ENCODE measurements at places on chromosomes 1 and 21.

DNA sequence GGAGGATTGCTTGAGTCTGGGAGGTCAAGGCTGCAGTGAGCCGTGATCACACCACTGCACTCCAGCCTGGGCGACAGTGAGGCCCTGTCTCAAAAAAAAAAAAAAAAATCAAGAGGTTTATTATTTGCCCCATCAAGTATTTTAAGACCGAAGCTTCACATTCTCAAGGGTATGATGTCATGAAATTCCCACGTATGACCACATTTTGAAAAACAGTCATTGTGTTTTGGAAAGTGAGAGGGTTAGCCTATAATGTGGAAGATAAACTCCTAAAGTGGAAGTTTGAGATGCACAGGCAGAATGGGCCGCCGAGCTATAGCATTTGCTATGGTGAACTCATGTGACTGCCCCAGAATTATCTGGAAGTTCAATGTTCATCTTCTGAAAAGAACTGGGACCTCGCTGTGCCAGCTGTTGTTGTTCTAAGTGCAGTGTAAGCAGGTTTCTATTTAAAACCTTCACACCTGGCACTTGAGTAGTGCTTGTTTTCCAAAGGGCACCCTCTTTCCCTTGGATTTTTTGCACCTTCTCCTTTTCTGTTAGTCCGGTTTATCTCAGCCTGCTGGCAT, 96.9 kb upstream of the SLC25A33 start:
- no peak for DNase-seq

- no peak for DNase-seq
Measured at GRCh38 chr1:25955553-25955952, 42.3 kb downstream of the PAFAH2 start.

- DNase-seq, result no peak
Measured at GRCh38 chr1:112284796-112285195, 111.2 kb upstream of the CTTNBP2NL start.

- no peak for DNase-seq
Measured at GRCh38 chr1:184480736-184481135, 93.9 kb downstream of the C1orf21 start.

- DNase-seq, result no peak
Measured at GRCh38 chr1:45722809-45723208, 27.6 kb downstream of the IPP start.

DNA sequence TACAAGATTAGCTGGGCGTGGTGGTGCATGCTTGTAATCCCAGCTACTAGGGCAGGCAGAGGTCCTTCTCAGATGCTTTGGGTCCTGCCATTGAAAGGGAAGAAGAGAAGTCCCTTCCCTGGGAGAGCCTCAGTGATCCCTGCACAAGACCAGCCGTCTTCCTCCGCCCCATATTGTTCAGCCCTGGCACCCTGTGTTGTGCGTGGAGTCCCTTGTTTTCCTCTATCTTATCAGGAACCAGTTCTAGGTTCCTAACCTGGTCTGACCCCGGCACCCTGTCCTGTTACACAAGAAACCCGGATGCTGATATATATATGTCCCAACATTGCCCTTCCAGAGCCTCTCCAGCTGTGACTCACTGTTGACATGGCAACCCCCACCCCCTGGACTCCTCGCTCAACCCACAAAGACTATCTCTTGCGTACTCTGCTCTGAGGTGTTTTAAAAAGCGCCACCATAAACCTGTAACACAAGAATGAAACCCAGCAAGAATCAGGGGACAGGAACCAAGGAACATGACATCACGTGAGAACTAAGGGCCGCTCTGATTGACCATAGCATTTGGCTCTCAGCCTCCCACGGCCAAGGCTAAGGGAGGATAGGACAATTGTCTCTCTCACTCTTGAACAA, 4.8 kb downstream of the MX2 start:
- no peak for DNase-seq

- DNase-seq, result no peak
Measured at GRCh38 chr1:153643816-153644215, 9.9 kb downstream of the CHTOP start.

DNA sequence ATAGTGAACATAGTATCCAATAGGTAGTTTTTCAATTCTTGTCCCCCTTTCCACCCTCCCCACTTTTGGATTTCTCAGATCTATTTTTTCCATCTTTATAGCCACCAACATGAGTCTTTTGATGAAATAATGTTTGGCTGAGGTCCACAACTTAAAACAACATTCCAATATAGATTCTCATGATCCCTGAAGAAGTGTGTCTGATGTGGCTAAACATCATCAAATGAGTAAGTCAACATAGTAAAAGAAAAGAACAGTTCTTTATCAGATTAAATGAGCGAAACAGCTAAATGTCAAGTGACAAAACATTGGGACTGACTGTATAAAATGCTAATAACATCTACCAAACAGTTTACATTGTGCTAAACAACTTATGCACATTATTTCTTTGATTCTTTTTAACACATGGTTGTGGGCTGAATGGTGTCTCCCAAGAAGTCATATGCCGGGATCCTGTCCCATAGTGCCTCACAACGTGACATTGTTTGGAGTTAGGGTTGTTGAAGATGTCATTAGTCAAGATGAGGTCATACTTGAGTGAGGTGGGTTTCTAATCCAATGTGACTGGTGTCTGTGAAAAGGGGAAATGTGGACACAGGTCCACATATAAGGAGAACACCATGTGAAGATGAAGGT, 453.6 kb downstream of the LTN1 start:
- DNase-seq, result no peak

- no peak for DNase-seq
Measured at GRCh38 chr1:70895531-70895930, 152.1 kb downstream of the PTGER3 start.

- DNase-seq, result no peak
Measured at GRCh38 chr1:213330281-213330680, 279.2 kb downstream of the RPS6KC1 start.

DNA sequence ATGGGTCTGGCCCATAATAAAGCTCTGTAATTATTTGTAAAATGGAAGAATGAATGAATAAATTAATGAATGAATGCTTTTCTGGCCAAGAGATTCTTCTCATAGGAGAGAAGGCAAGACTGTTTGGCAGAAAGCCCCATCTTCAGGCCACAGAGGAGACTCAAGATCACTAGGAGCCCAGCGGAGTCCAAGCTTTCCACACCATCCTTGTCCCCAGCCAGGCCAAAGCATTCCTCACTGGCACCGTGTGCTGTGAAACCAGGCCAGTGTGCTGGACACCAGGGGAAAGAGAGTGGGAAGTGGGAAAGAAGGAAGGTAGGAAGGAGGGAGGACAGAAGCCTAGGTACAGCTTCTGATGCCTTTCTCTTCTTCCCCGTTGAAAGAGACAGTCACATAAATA, 86.4 kb downstream of the PLXNA2 start:
- no peak for DNase-seq

- DNase-seq, result no peak
Measured at GRCh38 chr1:222555992-222556615, 8.2 kb upstream of the HHIPL2 start.

- DNase-seq, result no peak
Measured at GRCh38 chr1:8121261-8122159, 95.4 kb upstream of the ERRFI1 start.

- no peak for DNase-seq
Measured at GRCh38 chr1:186974774-186975181, 146.0 kb downstream of the PLA2G4A start.

GRCh38 chr1:8678673-8679394, 138.6 kb downstream of the RERE start:
- DNase-seq, result no peak

- no peak for DNase-seq
Measured at GRCh38 chr21:42786884-42787283, 92.5 kb downstream of the WDR4 start.

Data from esophagus squamous epithelium (tissue), 5 donors.